ENCODE measurements at places on chromosomes 13 and 19.

GRCh38 chr19:8096071-8096470 lies 43.5 kb downstream of the CCL25 start:
- DNase-seq, result no peak

DNA sequence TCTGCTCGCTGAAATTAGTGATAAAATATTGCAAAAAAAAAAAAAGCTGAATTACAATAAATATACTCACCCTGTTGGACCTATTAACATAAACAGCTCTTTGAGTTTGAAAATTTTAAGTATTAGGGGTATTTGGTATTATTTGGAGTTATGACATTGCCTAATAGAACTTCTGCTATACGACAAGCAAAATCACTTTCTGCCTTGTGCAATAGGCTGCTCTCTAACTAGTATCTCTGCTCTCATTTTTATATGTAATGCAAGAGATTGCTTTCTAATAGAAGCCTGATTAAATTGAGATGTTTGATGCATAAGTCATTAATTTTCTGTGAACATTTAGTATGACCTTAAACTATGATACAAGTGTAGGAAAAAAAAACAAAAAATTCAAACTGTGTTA lies 5.3 kb downstream of the RGS9BP start:
- no peak for DNase-seq

DNA sequence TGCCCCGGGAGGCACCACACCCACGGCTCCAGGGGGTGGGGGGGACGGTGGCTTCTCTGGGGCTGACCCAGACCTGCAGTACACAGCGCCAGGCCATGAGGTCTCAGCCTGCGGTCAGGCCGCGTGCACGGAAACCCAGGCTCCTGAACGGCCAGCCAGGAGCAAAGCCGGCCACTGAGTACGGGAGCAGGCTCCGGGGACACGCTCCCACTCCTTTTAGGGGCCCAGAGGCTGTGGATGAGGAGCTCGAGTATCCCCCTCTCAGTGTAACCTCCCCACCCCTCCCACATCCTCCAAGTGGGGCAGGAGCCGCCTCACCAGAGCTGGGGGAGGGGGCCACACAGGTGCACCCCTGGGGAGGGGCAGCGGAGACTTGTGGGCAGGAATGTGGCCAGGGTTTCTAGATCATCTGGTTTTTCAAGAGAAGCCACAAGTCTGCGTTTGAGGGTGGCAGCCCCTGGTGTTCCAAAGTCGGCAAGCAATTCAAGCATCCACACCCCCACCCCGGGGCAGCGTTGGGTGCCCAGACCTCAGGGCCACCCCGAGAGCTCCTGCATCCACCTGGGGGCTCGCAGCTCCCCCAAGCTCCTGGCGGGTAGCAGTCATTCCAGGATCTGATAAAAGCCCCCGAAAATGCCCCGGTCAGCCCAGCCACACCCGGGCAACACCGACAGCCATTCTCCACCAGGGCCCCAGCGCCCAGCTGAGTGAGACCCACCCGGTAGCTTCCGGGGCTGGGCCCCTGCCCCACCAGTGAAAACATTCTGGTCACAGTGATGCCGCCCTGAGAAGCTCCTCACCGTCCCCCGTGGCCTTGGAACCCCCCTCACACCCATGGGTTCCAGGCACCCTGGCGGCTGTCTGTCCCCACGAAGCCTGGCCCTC lies 6.1 kb downstream of the SBNO2 start:
- DNase-seq, result no peak

DNA sequence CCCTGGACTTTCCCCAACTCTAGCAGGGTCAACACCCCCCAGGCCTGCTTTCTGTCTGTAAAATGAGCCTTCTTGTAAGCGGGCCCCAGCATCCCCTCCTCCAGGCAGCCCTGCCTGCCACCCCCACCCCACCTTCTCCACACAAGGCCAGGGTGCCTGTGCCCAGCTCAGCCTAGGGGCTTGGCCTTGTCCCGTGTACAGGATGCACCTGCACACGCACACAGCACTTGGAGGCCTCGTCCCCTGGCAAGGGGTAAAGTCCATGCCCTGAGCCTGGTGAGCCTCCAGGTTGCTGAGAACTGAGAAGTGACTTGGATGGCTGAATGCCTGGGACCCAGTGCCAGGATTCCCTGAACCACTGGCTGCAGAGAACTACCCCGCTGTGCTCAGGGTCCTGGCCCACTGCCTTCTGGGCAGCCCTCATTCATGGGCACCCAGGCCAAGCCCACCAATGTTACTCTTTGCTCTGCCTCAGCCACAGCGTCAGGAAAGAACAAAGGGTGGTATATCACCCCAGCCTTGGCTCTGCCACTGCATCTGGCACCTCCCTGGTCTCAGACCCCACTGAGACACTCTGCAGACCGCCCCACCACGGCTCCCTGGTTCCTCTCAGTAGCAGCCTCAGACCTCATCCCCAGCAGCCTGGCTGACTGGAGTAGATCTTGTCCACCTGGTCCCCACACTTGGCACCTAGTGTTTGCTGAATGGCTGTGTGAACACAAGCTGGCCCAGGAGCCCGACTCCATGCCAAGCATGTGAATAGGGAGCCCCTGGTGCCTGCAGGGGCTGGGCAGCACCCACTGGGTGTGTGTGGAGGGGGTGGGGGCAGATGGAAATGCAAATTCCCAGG lies 1.8 kb upstream of the TM6SF2 start:
- DNase-seq, result no peak

- DNase-seq, result peak; percentile 8
Measured at GRCh38 chr13:74306496-74306895, 172.3 kb upstream of the KLF12 start.

DNA sequence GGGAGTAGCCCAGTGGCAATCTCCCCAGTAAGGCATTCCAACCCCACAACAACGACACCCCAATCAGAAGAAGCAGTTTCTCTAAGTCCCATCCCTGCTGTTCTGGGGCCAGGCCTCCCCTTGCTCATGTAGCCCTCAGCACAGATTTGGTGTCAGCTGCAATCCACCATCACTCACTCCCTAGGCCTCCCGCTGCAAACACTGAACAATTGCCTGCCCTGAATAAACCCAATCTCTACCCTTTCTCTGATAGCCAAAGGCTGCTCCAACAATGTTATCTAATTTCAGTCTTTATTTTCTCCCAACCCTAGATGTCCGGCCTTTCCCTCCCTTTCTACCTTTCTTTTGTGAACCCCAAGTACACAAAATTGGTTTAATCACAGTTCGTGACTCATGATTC lies 5.6 kb upstream of the SOX21 start:
- no peak for DNase-seq

GRCh38 chr19:45404557-45405434 lies at the start of gene PPP1R13L:
Gene PPP1R13L, minus strand, starts transcription at chr19:45405069. Its CDS starts 6,751 bp downstream, at chr19:45398318.
- DNase-seq, result peak; percentile 52

DNA sequence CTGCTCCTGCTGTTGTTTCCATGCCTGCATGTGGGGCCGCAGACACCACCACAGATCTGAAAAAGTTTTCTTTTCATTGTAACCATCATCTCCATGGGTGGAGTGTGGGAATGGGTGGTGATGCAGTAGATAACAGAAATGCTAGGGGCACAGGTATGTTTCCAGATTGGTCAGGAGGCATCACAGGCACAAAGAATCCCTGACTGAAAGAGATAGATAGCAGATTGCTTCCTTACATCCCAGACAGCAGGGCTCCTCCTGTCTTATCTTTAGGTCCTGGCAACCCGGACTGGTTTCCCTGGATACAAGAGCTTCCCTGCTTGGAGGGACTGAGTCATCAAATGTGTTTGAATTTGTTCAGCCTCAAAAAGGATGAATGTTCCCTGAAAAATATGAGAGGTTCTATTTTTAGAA lies 1937.6 kb downstream of the PCDH9 start:
- DNase-seq, result no peak
